ENCODE measurements at places on chromosomes 2 and 18.

DNA sequence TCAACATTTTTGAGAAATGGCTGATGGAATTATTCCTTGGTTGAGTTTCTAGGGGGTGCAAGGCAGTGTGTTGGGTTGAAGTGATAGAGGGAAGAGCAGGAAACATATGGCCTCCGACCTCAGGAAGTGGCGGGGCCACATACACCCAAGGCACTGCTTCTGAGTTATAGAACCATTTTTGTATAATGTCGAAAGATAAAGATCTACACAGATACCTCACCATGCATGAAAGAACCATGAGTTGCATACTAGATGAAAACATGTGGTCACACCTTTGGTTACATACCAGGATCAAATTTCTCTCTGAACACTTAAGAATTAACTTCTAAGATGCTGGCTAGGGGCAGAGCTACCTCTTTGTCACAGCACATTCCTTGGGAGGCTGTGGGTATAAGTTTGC lies 23.2 kb downstream of the LAMA3 start:
- no peak for DNase-seq

DNA sequence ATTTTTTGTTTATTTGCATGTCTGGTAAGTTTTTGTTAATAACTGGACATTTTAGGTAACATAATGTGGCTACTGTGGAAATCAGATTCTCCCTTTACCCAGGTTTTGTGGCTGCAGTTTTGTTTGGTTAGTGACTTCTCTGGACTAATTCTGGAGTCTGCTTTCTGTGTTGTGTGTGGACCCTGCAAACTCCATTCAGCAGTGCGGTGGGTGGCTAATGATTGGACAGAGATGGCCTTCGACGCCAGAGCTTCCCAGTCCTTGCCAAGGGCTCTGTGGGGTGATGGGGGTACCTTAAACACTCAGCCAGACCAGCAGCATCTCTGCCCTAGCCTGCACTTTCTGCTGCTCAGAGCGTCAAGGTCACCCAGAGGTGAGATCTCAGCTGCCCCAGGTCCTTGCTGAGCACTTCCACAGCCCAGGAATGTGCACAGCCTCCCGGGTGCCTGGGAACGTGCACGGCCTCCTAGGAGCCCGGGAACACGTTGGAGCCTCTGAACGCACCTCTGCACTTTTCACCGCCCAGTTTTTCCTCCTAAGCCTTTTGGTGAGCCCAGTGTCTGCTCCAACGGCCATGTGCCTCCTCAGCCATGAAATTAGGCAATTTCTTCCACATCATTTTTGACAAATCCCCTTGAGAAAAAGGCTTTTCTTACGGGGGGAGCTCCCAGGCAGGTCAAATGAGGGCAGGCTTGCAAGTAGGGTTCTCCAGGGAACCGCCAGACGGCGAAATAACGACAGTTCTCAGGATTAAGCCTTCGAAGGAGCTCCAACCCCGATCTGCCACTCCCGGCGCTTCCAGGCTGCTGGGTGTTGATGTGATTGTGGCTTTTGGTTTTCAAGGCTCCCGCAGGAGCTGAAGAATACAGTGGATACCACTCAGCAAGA lies 35.2 kb upstream of the KLF11 start:
- no peak for DNase-seq

DNA sequence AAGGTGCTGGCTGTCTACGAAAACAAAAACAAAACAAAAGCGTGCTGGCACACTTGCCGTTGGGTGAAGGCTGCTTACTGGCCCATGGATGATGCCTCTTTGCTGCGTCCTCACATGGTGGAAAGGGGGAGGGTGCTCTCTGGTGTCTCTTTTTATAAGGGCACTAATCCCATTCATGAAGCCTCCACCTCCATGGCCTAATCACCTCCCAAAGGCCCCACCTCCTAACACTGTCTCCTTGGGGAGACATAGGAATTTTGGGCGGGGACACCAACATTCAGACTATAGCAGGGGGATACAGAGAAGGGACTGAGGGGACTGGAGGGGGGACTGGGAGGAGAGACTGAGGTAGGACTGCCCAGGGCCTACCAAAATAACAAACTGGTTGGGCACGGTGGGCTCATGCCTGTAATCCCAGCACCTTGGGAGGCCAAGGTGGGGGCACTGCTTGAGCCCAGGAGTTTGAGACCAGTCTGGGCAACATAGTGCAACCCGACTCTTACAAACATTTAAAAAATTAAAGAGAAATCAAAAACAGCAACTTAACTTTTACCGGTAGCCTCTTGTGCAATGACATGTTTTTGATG lies 14.5 kb downstream of the PTMA start:
- DNase-seq = no peak

GRCh38 chr2:239368321-239368720 lies 32.5 kb downstream of the HDAC4 start:
- no peak for DNase-seq

DNA sequence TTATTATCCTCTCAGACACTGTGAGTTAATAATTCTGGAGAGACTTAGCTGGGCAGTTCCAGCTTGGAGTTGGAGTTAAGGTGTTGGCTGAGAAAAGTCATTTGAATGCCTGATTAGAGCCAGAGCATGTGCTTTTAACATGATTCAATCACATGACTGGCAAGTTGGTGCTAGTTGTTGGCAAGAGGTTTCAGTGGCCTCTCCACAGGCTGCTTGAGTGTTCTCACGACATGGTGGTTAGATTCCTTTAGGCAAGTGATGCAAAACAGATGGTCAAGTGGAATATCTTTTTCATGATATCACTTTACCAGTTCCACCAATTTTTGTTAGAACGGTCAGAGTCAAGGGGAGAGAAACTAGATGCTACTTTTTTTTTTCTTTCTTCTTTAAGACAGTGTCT lies 262.7 kb upstream of the FN1 start:
- no peak for DNase-seq
